Stimulated activated CD8-positive, alpha-beta memory T cell treated with anti-CD3 and anti-CD28 coated beads, Interleukin-2, amount 100 ng/mL, for 1 hour (primary cell): ENCODE measurements at places on chromosomes 6 and 20.

GRCh38 chr20:62370115-62370806, 3.1 kb upstream of the LAMA5 start:
- DNase-seq: no peak

GRCh38 chr6:169188475-169188874, 65.2 kb downstream of the THBS2 start:
- no peak for DNase-seq

- DNase-seq: no peak
Measured at GRCh38 chr6:142444376-142444775, 142.6 kb downstream of the ADGRG6 start.

DNA sequence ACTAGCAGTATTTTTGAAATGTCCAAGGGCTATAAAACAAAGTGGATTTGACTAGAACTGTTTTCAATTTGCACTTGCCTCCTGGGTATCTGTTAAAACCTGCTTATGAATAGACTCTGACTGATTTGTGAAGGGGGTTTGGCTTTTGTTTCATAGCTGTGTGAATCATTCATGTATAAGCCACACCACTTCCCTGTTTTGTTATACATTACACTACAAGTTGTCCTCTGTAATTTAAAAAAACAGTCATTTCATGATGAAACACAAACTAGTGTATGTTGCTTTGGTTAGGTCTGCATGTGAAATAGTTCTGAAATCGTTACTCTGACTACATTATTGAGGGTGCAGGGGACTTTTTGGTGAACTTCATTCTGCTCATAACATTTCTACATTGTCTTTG, 121.7 kb downstream of the NKAIN2 start:
- no peak for DNase-seq

GRCh38 chr20:25296094-25297093, 48.5 kb downstream of the PYGB start:
- no peak for DNase-seq

DNA sequence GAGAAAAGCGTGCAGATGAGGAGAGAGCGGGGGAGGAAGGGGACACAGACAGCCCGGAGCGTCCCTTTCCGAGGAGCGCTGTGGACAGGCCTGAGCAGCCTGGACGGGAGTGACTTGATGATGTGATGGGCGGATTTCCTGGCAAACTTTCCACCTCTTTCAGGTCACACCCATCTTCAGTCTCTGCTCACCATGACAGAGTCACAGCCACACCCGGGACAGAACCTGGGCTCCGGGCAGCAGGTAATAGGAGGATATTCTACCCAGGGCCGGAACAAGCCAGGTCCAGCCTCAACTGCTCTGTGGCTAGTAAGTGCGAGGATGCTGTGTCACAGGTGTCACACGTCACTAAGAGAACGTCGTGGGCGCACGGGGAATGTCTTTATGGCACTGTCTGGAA, 84.3 kb downstream of the THBS2 start:
- no peak for DNase-seq

GRCh38 chr6:129759796-129760605, 50.0 kb upstream of the ARHGAP18 start:
- no peak for DNase-seq

DNA sequence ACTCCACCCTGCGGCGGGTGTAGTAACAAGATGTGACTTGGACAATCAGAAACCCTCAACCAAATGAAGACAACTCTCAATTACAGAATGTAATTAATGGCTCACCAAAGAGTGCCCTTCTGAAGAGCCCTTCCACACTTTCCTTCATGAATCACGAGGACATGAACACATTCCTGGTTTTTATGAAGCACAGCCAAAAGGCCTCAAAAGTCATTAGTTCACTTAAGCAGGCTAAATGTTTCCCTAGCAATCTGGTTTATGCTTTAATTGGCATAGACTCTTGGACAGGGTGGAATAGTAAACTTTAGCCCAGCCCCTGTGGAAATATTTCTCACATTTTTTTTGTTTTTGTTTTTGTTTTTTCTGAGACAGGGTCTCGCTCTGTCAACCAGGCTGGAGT, 20.5 kb downstream of the CPNE5 start:
- no peak for DNase-seq

GRCh38 chr6:40244699-40245098, 310.4 kb upstream of the MOCS1 start:
- no peak for DNase-seq

- no peak for DNase-seq
Measured at GRCh38 chr6:11875325-11876109, 96.9 kb upstream of the ADTRP start.

- no peak for DNase-seq
Measured at GRCh38 chr6:35474131-35474941, 6.1 kb downstream of the RPL10A start.
